Immature natural killer cell (primary cell): ENCODE measurements at places on chromosomes 6 and 20.

GRCh38 chr20:11502671-11503070, 415.0 kb upstream of the BTBD3 start:
- DNase-seq: no peak

- DNase-seq: no peak
These were observed 5.5 kb downstream of the C6orf141 start for GRCh38 chr6:49555951-49556350.

GRCh38 chr20:60693496-60694133, 558.4 kb upstream of the CDH4 start:
- no peak for DNase-seq

GRCh38 chr6:106556368-106556960, 72.8 kb downstream of the RTN4IP1 start:
- DNase-seq: peak; percentile 26

DNA sequence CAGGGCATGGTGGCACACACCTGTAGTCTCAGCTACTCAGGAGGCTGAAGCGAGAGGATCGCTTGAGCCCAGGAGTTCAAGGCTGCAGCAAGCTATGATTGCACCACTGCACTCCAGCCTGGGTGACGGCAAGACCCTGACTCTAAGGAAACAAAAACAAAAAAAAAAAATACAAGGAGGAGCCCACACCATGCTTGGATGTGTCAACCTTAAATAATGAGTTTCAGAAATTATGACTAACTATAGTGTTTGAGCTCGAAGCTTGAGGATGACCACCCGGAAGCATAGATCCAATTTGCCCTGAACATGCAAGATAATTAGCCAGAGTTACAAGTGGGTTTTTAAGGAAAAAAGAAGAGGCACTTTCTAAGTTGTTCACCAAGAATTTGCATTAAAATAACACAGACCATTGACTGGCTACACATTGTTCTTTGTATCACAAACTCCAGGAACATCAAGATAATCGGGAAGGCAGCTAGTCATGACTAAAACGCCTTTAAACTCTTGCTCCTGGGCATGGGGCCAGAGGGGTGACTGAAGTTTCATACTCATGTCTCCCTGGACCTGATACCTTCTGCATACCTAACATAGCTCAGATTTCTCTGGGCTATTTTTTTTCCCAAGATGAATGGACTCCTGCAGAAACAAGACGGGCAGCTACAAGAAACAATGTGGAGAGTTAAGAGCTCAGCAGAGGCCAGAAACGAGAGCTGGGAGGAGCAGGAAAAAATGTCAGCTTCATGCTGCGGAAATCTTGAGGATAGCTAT, 289.6 kb downstream of the PREX1 start:
- no peak for DNase-seq

DNA sequence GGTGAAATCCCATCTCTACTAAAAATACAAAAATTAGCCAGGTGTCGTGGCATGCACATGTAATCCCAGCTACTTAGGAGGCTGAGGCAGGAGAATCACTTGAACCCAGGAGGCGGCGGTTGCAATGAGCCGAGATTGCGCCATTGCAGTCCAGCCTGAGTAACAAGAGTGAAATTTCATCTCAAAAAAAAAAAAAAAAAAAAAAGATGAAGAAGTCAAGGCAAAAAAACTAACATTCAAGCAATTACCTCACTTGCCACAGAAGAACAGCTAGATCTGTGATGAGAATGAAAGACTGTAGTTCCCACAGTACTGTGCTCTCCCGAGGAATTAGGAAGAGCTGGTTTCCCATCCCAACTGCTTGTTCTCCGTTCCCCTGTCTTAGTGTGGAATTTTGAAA, 144.7 kb upstream of the ECI2 start:
- DNase-seq: no peak

- DNase-seq: no peak
These were observed 93.1 kb downstream of the HACE1 start for GRCh38 chr6:104766595-104766994.

DNA sequence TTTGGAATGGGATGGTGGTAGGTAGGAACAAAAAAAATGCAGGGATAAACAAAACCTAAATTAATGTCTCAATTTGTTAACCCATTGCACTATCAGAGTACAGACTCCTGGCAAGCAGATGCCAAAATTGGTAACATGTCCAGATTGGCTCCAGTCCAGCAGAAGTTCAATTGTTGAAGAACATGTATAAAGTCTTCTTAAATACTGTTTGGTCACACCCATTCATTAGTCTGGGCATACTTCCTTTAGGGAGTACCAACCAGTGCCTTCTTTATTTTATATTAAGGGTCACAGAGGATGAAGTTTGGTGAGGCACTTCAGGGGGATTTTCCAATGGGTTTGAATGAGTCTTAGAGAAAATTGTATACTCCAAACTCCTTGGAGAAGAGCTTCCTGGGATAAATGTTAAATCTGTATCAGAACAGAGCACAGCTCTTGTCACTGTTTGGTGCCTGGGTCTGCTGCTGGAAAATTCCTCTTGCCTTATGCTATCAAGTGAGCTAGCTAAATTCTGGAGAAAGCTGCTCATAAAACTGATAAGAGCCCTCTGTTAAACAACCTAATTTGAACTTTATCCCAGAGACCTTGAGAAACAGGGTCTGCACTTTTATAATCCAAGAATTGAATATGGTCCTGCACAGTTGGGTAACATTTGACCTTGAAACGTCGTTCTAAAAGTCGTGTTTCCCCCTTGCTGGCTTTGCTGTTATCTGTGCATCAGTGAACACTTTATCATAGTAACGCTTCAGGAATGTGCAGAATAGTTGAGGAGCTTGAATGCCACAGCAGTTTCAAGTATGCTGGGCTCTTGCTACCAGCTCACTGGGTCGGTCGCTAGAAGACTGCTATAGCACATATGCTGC, 334.1 kb upstream of the CITED2 start:
- no peak for DNase-seq

- DNase-seq: no peak
These were observed 222.6 kb downstream of the BCAS1 start for GRCh38 chr20:53847837-53848170.

GRCh38 chr6:90219209-90219985, 77.2 kb downstream of the BACH2 start:
- no peak for DNase-seq

DNA sequence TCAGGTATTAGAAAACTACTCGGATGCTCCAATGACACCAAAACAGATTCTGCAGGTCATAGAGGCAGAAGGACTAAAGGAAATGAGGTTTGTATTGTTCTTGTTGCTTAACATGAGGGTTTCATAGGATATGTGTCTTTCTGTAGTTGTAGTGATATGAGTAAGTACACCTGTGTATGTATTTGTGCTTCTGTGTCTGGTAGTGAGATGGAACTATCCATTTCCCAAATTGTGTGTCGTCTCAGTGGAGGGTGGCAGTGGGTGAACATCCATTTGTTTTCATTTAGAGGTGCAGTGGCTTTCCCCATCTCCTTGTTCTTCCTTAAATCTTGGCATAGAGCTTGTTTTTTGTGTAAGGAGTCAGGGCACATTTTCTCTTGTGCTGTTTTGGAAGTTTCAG, 8.2 kb downstream of the ASXL1 start:
- DNase-seq: no peak

- no peak for DNase-seq
These were observed 555.5 kb upstream of the JARID2 start for GRCh38 chr6:14690120-14691056.

GRCh38 chr20:58633161-58634053, 17.7 kb upstream of the STX16 start:
- no peak for DNase-seq

- no peak for DNase-seq
These were observed 90.3 kb downstream of the OLIG3 start for GRCh38 chr6:137403855-137404254.

DNA sequence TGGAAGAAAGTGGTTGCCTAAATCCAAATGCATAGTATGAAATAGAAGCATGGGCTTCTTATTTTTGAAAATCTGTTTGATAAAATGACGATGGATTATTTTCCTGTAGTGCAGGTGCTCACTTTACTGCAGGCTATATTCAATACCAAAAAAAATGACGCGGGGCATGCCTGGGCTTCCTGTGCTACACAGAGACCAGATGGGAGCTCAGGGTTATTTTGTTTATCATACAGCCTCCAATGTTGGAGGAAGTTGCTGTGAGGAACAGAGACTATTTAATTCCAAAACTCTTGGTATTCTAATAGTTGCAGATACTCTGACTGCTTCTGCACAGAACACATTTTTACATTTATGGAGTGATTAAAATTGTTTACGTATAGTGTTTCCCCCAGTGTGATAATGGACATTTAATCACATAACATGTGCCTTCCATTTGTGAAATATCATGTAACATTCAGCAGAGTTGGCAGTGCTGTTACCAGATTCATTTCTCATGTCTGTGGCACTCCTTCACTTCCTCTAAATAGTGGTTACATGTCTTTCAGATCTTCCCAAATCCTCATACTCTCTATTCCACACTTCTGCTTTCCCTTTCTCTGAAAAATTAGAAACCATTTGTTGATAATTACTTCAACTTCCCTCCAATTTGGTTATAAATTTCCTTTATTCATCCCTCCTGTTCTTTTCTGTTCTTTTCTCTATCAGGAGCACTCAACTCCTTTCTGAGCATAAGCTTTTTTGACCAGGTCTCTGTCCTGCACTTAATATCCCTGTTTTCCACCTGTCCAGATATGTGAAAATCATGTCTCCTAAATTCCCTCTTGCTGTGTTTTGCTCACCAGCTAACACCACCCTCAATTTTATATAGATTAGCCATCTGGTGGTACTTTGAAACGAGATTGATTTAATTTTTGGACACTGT, 121.6 kb downstream of the ADGRB3 start:
- DNase-seq: no peak

- DNase-seq: no peak
These were observed 695.9 kb downstream of the EPHA7 start for GRCh38 chr6:92723390-92723931.

- no peak for DNase-seq
These were observed 129.5 kb downstream of the ASCC3 start for GRCh38 chr6:100751590-100751989.
